ENCODE measurements at places on chromosomes 3 and 15.

GRCh38 chr3:172153335-172153861 is 114.0 kb downstream of the FNDC3B start:
- DNase-seq = peak; percentile 98

DNA sequence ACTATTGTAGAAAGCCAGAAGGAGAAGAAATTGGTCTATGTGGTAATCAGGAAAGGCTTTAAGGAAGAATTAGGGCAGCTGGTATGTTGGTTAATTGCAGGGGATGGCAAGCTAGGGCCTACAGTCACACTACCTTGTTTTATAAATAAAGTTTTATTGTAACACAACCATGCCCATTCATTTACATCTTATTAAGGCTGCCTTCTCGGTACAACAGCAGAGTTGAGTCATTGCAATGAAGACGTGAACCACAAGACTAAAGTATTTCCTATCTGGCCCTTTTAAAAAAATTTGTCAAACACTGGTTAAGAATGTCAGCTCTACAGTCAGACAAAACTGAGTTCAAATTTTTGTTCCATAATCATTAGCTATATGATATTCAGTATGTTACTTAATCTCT is 8.3 kb downstream of the SERPINI1 start:
- no peak for DNase-seq

DNA sequence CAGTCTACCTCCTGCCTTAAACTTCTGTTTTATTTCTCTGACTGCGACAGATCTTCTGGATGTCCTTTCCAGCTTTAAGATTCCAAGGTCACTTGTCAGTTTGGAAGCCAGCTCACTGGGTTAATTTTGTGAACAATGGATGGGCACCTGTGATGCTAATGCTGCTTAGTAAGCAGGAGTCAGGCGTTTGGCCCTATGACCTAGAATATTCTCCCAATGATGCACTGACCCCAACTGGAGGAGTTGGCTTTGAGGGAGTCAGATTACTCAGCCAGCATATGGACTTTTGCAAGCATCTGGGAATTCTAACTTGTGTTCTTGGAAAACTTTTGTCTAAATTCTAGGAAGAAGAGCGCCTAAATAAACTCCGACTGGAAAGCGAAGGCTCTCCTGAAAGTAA is 28.1 kb downstream of the HACD3 start:
- no peak for DNase-seq

GRCh38 chr3:53740956-53741355 is 105.3 kb downstream of the CHDH start:
- DNase-seq = peak; percentile 55

- peak; percentile 24 for DNase-seq
Observed at GRCh38 chr3:150871192-150871591, 34.0 kb downstream of the MINDY4B start.

DNA sequence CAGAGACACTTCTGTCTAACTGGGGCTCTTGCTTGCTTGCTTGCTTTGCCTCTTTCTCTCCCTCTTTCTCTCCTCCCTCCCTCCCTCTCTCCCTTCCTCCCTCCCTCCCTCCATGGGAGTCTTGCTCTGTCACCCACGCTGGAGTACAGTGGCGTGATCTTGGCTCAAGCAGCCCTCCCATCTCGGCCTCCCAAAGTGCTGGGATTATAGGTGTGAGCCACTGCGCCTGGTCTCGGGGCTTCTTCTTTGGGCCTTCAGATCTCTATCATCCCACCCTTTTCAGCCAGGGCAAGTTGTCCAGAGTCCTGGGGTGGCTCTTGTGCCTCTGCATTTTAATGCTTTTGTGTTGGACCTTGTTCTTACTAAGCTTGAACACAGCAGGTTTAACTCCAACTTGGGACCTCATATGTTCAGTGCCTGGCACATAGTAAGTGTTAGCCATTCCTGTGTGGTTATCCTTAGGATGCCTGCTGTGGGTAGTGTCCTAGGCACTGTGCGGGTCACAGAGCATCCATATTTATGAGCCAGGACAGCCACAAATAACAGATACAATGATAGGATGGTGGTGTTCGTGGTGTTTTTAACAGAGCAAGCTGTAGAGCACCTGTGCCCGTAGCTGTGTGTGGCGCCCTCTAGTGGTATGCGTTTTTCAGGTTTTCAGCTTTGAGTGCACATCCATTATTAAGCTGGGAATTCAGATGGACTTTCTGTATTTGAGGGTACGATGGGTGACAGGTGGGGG is 75.1 kb downstream of the CCK start:
- DNase-seq = peak; percentile 49

GRCh38 chr3:112497897-112498548 is 1.2 kb downstream of the BTLA start:
- DNase-seq = no peak

DNA sequence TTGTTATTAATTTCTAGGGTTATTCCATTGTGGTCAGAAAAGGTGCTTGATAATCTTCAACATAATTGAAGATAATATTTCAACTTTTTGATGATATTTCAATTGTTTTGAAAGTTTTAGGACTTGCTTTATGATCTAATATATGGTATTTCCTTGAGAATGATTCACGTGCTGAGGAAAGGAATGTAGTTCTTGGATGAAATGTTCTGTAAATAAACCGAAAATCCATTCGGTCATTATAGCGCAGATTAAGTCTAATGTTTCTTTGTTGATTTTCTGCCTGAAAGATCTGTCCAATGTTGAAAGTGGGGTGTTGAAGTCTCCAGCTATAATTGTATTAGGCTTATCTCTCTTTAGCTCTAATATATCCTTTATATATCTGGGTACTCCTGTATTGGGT is 617.5 kb upstream of the NECTIN3 start:
- no peak for DNase-seq

Measured in fibroblast of upper back skin (primary cell).